NCI-H1092 treated with DMSO at 0.1 percent for 48 hours (cell line): ENCODE measurements at places on chromosomes 6 and 20.

GRCh38 chr6:151723152-151723551, 84.3 kb upstream of the ESR1 start:
- no peak for DNase-seq

- no peak for DNase-seq
These were observed 128.8 kb downstream of the PLCB1 start for GRCh38 chr20:8260837-8261251.

DNA sequence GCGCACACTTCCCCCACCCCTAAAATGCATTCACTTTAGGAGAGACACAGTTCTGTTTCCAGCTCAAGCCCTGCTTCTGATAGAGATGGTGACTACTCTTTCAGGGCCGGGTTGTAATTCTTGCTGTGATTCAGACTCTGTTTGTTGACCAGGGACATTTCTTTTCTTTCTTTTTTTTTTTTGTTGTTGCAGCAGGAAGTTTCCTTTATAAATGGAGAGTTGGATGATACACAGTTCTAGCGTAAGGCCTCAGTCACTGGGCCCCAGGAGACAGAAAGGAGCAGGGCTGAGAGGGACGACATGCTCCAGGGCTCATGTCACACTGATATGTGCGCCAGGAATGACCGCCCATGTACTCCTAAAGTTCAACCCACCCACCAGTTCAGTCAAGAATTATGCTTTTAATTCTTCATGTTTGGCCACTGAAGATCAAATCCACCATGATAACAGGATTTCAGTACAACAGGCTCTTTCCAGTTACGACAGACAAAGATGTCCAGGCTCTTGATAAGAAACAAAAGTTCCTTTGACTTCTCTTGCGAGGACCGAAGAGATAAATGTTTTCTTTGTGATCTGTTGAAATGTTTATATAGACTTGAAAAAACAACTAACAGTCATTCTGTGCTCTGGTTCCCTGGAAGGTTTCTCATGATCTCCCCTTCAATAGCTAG, 142.5 kb downstream of the CD164 start:
- no peak for DNase-seq

- no peak for DNase-seq
These were observed 184.6 kb downstream of the ESR1 start for GRCh38 chr6:151992091-151992490.
